ENCODE measurements at places on chromosomes 7 and 10.

DNA sequence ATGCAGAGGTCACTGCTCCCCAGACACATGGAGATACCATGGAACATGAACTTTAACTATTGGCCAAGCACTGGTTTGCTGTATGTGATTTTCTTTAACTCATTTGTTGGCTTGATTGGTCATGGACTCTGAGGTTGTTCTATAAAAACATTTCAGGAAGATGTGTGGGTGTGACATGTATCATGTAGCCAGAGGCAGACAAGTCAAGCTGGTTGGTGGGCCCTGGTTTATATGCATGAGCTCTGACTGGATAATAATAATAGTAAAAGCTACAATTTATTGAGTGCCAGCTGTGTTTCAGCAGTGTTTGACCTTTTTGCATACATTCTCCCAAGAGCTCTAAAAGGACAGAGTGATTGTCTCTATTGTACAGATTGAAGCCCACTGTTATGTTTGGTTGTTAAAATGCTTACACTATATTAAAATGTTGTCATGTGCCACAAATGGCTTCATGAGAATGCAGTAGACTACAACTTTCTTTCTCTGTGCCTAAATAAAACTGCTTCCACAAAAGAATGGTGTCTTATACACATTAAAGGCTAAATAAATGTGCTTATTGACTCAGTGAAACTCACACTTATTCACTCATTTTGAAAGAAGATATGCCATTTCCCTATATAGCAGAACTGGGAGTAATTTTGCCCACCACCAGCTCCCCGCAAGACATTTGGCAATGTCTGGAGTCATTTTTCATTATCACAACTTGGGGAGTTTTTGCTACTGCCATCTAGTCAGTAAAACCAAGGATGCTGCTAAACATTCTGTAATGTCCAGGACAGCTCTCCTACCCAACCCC, 243.6 kb upstream of the NFE2L3 start:
- DNase-seq: no peak

DNA sequence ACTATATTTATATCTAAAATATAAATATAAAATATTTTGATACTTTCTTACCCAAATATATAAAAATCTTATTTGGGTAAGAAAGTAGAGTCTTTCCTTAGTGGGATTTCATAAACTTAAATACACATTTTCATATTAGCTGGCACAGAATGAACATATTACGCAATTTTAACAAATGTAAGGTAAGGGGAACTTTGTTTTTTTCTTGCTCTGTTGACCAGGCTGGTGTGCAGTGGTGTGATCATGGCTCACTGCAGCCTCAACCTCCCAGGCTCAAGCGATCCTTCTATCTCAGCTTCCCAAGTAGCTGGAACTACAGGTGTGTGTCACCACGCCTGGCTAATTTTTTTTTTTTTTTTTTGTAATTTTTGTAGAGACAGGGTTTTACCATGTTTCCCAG, 18.3 kb downstream of the CYP26A1 start:
- DNase-seq: no peak

GRCh38 chr7:98565103-98565502, 52.0 kb upstream of the NPTX2 start:
- DNase-seq: no peak

DNA sequence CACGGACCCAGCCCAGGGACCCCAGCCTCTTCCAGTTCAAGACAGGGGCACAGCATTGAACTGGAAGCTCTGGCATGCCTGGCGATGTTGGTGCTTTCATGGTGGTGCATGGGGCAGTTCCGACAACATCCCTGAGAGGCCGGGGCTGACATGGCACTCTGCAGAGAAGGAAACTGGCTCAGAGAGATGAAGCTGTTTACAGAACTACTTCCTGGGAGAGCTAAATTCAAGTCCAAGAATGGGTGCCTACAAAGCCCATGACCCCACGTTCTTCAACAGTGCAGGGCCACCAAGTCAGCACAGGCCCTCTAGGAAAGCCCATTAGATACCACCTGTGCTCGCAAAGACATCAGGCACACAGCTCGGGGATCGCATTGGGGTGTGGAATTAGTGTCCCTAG, 470.9 kb upstream of the MGMT start:
- no peak for DNase-seq

GRCh38 chr10:3776796-3777571, 8.0 kb downstream of the KLF6 start:
- DNase-seq: no peak

DNA sequence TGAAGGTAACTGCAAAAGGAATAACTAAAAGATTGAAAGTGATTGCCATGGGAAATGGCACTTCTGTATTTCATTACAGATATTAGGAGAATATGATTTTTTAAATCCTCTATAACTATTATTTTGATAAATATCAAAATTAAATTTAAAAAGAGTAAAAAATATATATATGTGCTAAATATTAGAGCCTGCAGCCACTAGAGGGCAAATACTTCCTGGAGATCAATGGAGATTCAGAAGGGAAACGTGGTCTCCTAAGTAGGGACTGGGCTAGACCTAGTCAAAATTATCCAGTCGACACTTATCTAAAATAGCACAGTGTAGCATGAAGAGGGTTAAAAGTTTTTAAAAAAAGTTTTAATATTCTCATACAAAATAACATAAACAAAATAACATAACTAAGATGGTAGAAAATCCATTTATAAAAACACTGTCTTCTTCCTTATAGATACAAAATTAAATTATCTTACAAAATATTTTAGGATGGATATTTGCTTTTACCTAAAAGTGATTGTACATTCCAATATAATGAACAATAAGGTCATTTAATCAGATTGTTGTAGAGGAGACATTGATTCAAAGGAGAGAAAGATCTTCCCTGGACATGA, 434.3 kb downstream of the MDFIC start:
- DNase-seq: peak; percentile 29

Data from GM12865 (cell line).